ENCODE measurements at places on chromosomes 6 and 20.

GRCh38 chr20:3887876-3888620 is 1.1 kb upstream of the PANK2 start:
- peak; percentile 51 for DNase-seq

DNA sequence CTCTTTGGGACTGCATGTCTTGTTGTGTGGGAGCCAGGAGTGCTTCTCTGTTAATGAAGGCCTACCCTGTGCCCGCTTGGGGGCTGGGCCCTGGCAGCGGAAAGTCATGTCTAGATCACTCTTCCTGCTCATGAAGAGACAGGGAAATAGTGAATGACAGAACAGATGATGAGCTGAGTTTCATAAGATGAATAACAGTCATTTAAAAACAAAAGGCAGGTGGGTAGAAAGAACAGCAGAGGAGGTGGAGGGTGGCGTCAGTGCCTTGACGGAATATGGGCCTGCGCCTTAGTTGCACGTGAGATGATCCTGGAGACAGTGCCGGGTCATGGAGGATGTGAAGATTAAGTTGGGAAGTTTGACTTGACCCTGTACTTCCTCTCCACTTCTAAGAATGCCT is 85.5 kb downstream of the ARID1B start:
- DNase-seq, result no peak

- DNase-seq, result no peak
Measured at GRCh38 chr20:62039738-62040137, 25.9 kb downstream of the TAF4 start.

- DNase-seq, result peak; percentile 32
Measured at GRCh38 chr6:156720691-156721685, 56.2 kb upstream of the ARID1B start.

DNA sequence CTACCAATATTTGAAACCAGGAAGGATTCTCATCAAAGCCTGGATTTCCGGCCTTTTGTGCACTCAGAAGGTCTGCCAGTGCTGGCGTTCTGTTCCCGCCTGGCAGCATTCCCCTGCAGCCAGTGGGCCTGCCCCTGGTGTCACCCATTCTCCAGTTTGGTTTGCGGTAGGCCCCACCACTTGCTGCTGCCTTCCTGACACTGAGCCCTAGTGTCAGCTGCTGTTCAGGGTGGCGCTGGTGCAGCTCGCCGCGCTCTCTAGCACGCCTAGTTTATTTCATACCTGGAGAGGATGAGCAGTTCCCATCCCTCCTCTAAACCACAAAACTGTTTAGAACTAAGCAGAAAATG is 9.5 kb downstream of the NPEPL1 start:
- DNase-seq, result peak; percentile 29

DNA sequence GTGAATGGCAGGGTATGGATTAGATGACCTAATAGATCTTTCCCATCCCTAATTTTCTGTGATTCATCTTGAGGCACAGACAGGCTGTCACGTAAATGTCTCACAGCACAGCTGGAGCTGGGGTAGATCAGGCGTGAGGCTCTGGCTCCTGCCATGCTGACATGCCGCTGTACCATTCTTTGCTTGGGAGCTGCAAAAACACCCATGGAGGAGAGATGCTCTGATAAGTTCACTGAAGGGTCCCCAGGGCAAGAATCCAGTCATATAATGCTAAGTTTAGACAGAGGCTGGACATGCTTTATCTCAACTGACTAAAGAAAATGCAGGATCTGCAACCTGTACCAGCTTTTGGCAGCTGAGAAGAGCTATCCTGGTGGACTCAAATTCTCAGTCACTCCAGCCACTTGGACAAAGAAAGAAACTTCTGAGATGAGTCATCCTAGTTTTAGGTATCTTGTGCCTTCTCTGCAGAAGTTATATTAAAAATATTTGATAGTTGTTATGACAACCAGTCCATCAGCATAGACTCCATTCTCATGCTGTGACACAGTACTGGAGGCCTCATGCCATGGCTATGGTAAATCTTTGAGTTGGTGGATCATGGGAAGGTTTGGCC is 185.1 kb upstream of the RAB32 start:
- DNase-seq, result no peak

- no peak for DNase-seq
Measured at GRCh38 chr20:21203088-21203656, 77.3 kb downstream of the KIZ start.

- no peak for DNase-seq
Measured at GRCh38 chr6:5095236-5095635, 10.1 kb downstream of the PPP1R3G start.

- DNase-seq, result no peak
Measured at GRCh38 chr20:51318058-51318949, 224.2 kb downstream of the NFATC2 start.

- DNase-seq, result no peak
Measured at GRCh38 chr20:2143594-2143993, 42.0 kb downstream of the STK35 start.

DNA sequence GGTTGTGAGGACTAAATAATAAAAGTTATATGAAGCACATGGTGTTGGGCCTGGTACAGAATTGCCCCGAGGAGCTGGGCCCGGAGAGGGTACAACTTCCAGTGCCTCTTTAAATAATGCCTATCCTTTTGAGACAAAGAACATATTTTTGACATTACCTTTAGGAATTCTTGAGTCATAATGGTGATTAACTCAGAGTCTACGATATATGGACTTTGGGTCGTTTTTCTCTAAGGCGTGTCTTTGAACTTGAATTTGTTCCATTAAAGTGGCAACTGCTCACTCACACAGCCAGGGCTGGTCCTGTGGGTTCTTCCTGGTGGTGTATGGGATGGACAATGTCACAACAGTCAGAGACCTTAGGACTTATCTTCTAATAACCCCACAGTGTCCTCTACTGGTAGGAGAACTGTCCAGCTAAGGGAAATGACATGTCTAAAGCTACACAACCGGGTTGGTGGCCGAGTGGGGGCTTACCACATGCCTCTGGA is 106.5 kb downstream of the CDC5L start:
- DNase-seq, result no peak

- no peak for DNase-seq
Measured at GRCh38 chr20:35104685-35105295, 12.2 kb upstream of the TRPC4AP start.

DNA sequence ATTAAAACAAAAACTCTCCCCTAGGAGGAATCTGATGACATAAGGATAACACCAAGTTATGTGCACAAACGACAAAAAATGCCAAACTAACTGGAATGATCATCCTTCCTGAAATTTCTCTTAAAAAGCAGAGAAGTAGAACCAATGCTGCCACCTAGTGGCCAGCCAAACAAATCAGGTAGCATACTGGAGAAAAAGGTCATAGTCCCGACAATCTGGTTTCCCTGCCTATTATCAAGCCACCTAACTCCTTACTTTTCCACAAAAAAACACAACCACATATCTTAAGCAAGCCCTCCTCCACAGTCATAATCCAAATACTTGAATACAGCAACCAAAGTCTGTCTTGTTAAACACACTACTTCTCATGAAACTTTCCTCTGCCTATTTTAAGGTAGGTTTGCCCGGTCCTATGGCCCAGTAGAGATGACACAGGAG is 5.3 kb downstream of the OARD1 start:
- DNase-seq, result peak; percentile 56

DNA sequence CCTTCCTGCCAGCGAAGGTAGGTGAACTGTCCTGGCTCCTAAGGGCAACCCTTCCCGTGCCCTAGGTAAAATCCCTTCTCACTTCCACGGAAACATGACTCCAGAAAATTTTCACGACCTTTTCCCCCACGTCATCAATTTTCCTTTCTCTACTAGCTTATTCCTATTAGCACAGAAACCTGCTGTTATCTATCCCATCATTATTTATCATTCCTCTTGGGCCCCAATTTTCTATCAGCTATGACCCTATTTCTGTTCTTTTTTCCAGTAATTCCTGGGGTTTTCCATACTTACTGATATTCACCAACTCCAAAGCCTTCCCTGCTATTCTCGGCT is 23.8 kb upstream of the GCM1 start:
- DNase-seq, result no peak

DNA sequence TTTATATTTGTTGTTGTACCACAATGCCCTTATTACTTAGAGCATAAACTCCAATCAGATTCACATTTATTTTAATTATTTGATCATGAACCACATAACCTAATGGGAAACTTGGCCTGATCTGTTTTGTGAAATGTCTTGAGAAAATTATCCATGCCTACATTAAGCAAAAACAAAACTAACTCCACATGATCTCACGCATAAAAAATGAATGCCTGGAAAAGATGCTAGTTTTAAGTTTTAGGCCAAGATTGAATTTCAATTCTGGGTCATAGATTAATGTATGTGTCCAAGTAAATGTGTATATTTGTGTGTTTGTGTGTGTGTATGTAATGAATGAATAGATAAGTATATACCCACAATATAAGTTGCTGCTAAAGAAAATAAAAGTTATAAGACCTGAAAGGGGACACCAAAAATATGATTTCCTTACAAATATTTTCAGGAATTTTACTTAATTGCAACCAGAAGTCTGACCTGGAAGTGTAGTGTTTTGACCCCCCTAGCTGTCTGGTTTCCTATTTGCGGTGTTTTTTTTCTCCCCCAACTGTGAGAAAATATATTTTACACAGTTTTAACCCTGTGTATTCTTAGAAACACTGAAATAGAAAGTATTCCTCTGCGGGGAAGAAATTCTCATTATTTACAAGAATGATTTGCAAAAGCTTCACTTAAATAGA is 97.2 kb downstream of the JAG1 start:
- no peak for DNase-seq

GRCh38 chr6:42269974-42270510 is 52.4 kb upstream of the MRPS10 start:
- no peak for DNase-seq

- no peak for DNase-seq
Measured at GRCh38 chr6:110048221-110048875, 70.2 kb downstream of the GPR6 start.

- no peak for DNase-seq
Measured at GRCh38 chr20:9740486-9740885, 98.4 kb downstream of the PAK5 start.

GRCh38 chr20:45842169-45842812 is 8.7 kb downstream of the SNX21 start:
- no peak for DNase-seq

DNA sequence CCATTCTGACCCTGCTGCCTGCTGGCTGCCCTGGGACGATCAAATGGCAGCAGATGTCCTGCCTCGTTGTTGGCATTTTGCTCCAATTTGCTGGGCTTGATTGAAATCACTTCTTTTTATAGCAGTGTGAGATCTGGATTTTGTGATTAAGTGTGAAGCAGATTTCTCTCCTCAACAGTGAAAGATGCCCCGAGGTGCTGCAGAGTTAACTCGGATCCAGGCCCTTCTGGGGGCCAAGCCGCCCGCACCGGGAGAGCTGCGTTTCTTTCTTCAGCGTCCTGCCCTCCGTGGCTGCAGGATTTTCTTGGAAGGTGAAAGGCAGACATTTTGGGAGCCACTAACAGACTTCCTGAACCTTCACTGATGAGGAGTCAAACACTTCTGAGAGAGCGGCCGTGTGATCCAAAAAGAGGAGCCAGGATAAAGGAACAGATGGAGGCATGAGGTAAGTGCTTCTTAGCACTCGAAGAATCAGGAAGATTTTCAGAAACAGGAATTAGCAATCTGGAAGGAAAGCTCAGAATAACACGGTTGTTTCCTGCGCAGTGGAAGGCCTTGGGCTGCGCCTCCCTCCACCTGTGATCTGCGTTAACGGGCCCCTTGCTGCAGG is 139.5 kb upstream of the AFDN start:
- DNase-seq, result no peak

- DNase-seq, result no peak
Measured at GRCh38 chr6:125814481-125814880, 23.7 kb downstream of the NCOA7 start.

- no peak for DNase-seq
Measured at GRCh38 chr6:167471548-167471930, 146.7 kb downstream of the TTLL2 start.

DNA sequence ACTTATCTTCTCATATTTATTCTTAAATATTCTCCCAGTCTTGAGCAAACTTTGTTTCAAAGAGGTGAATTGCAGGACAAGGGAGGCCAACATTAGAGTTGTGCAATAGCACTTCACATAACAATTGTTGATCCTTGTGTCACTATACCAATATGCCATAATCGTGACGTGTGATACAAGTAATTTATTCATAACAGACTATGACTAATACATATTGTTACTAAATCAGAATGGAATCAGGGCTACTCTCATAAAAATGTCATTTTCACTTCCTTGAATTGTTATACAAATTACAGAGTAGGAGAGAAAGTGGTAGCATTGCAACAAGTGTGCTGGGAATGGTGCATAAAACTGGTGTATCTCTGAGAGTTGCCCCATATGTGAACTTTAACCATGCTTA is 37.2 kb upstream of the PLCB1 start:
- DNase-seq, result no peak

DNA sequence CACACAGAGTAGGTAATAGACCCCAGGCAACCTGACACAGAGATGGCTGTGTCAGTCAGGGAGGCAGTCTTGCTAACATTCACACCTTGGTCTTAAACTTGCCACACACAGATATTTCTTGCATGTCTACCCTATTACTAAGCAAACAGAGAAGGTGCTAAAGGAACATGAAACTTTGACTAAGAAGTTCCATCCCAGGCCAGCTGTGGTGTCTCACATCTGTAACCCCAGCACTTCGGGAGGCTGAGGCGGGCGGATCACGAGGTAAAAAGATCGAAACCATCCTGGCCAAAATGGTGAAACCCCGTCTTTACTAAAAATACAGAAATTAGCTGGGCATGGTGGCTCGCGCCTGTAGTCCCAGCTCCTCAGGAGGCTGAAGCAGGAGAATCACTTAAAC is 222.4 kb upstream of the JARID2 start:
- DNase-seq, result no peak

DNA sequence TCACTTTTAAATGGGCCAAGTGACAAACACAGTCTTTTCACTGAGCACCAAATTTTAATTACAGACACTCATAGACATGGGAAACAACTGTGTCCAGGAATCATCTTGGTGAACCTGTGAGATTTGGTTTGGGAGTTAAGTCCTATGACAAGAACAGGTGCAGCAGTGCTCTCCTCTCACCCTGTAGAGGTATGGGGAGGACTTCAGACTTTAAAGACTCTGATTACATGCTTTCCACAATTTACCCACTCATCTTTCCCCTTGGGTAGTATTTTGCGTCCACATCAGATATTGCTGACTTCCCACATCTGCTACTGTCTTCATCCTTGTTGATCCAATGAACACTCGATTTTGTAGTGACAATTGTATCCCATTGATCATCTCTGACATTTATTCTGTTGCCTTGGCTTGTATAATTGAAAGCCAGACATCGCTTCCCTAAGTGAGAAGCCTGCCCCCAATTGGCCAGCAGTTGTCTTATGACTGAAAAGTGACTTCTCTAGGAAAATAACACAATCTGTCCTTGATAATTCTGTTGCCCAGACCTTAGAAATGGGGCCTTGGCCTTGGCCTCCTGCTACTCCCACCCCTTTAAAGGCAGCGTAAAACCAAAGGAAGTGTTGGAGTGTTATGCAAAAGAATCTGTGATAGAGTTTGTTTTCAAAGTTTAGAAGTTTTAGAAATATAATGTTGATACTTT is 40.0 kb downstream of the TXLNB start:
- no peak for DNase-seq
